ENCODE measurements at places on chromosomes 11 and 22. TPM values are rescaled to one million over a fixed set of nuclear protein-coding genes. Genes with fewer than 3 reads are reported as not detected.

The ADAMTS15 gene
- total RNA-seq: not detected

The GLYATL2 gene
- total RNA-seq: not detected

The DPP3 gene
- 76.1 TPM for total RNA-seq

- H3K4me1 ChIP-seq: no peaks in the 10 kb centered on the region
- no peaks in the 10 kb centered on the region for H3K36me3 ChIP-seq
- DNase-seq: no peak
- no peak overlapping the region for H3K4me3 ChIP-seq
- H3K27ac ChIP-seq: no peak overlapping the region
- H3K27me3 ChIP-seq: peaks cover 14% of the 10 kb centered on the region
These were observed 10.3 kb upstream of the OR56A1 start for GRCh38 chr11:6040874-6041273.

DNA sequence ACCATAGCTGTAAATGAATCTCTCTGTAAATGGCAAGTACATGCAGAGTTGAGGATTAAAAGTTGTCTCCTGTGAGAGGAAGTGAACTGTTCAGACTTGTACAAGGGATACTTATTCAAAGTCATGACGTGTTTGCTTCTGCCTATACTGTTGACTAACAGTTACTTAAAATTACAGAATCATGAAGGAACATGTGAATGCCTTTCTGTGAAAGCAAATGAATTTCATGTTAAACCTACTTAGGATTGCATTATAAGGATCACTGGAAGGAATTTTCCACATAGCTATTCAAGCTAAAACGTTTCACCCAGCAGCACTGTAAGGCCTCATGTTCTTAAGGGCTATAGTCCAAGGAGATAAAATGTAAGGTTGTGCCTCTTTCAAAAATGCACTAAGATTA lies 93.4 kb upstream of the BIRC3 start:
- H3K4me1 ChIP-seq: no peaks in the 10 kb centered on the region
- H3K36me3 ChIP-seq: no peaks in the 10 kb centered on the region
- peaks cover 2% of the 10 kb centered on the region for H3K27me3 ChIP-seq
- H3K27ac ChIP-seq: no peak overlapping the region
- no peak overlapping the region for H3K4me3 ChIP-seq

- H3K27me3 ChIP-seq: no peaks in the 10 kb centered on the region
- H3K4me3 ChIP-seq: no peak overlapping the region
- peaks cover 17% of the 10 kb centered on the region for H3K4me1 ChIP-seq
- peaks cover 2% of the 10 kb centered on the region for H3K36me3 ChIP-seq
These were observed 4.8 kb downstream of the KIAA0930 start for GRCh38 chr22:45235851-45236342.

- H3K4me3 ChIP-seq: no peak overlapping the region
- peak; percentile 87 for DNase-seq
- H3K4me1 ChIP-seq: peaks cover 35% of the 10 kb centered on the region
- peaks cover 20% of the 10 kb centered on the region for H3K36me3 ChIP-seq
These were observed 2.2 kb upstream of the RPS19BP1 start for GRCh38 chr22:39534591-39535356.

All from activated CD4-positive, alpha-beta memory T cell treated with anti-CD3 and anti-CD28 coated beads for 36 hours (primary cell).